Amygdala (tissue), 56 donors: ENCODE measurements at places on chromosomes 4 and X.

DNA sequence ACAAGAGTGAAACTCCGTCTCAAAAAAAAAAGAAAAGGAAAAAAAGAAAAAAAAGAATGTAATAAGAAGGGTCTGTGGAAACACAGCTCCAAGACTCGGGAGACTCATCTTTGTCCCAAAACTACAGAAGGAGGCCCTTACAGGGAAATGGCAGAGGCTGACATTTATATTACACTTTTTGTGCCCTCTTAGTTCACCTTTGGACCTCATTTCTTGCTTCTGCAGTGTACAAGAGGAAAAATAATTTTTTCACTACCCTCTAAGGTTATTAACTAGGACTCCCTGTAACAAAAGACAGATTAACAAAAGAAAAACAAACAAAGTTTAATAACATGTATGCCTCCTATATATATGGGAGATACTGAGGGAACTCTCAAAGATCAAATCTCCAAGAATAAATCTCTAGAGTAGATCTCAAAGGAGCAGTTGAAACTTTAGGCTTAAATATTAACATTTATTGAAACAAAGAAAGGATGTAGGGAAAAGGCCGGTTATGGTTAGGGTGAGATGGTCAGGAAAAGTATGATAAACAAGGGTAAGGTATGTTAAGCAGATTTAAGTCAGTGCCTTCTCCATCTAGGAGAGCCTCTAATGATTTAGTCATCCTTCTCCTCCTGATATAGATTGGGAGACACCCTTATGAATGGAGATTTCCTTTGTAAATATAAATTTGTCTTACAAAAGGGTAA lies 121.3 kb upstream of the JADE1 start:
- DNase-seq: no peak

GRCh38 chrX:35098419-35098818 lies 155.8 kb downstream of the FAM47B start:
- DNase-seq: no peak

DNA sequence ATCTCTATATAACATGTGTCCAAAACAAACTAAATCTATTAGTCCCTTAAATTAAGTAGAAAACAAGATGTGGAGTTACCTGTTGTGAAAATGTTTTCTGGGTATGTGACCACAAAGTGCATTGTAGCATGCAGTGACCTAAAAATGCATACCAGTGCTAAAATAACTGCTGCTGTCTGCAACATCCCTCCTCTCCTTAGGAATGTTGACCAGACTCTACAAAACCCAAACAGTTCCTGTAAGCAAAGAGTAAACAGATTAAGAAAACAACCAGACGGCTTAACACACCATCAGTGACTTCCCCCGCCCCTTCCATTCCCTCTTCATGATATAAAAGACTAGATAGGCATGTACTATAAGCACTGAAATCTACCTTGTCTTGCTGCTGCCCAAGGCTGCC lies 15.8 kb upstream of the RAB33B start:
- no peak for DNase-seq

DNA sequence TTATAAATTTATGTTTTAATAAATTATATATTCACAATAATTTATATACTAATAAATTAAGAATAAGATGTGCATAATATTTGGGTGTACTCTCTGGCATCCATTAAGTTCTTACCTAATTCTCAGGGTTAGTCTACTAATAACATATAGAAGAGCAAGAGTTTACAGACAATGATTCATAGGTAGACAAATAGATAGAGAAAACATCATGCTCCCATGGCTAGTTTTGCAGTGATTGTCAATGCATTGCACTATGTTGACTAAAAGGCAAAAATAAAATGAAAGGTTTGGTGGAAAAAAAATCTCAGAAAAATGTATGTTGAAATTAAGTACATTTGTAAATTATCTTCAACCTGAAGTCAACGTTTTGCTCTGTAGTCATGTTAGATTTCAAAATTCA lies 606.0 kb downstream of the KCTD8 start:
- no peak for DNase-seq

DNA sequence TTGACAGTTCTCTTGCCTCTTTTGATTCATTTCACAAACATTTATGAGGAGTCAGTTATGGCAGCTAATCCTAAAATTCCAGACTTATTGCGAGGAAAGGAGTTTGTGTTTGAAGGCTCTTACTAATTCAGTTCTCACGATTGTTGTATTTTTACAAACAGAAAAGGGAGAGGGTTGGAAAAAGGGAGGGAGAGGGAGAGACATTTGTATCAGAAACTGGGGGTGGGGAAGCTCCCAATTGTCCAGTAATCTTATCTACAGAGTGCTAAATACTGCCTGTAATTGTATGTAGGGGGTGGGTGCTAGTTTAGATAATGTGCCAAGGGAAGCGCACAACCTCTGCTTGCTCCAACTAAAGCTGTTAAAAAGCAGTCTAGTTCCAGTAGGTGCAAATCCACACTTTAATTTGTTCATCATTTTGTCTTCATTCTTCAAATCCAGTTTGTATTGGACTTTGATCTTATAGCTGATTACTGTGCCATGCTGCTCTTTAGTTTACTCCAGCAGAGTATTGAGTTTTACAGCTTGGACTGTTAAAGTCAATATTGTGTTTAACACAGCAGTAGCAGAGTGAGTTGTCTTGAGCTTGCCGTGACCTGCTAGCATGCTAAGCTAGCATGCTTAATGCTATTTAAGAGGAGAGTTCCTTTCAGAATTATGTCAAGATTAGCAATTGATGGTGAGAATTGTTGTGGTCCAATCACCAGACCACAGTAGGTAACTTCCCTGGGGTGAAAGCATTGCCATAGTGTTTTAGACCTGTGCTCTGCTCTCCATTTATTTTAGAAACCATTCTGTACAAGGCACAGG lies 13.9 kb downstream of the FNIP2 start:
- no peak for DNase-seq

- no peak for DNase-seq
Measured at GRCh38 chr4:80007745-80008149, 65.3 kb downstream of the ANTXR2 start.

DNA sequence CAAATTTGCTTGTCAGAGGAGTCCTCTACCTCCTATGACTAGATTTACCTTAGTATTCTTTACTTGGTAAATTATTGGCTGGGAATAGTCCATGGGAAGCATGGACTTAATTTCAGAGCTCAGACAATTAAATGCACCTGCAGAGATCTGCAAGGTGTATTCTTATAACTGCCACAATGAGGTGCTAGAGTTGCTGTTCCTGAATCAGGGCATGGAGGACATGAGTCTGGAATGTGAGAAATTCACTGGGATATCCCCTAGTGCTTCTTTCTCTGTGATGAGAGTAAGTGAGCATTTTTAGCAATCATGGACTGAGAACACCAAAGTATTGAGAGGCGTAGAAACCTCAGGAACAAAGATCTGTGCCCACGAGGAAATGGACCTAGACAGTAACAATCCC lies 32.9 kb upstream of the GRID2 start:
- DNase-seq: no peak

DNA sequence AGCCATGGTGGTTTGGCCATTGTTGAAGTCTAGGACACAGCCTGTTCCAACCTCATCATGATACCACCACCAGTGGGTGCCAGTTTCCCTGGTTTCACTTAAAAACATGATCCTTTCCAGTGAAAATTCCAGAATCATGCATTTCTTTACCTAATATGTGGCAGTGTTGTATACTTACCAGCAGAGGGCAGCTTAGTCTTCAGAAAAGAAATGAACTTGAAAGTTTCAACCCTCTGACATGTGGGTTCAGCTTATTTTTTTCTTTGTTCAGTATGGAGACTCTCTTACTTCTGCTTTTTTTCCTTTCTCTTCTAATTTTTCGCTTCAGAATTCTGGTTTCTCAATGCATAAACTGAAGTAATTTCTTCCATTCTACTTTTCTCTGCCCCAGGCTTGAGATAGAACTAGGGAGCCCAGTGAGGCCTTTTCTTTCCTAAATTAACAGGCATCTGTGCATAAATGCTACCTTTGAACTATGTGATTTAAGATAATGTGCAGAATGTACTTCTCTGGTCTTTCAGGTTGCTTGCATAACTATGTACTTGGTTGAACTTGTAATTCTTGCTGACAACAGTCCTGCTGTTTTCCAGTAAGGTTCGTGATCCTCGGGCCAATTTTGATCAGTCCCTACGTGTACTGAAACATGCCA lies 10.7 kb downstream of the LIAS start:
- DNase-seq: no peak

DNA sequence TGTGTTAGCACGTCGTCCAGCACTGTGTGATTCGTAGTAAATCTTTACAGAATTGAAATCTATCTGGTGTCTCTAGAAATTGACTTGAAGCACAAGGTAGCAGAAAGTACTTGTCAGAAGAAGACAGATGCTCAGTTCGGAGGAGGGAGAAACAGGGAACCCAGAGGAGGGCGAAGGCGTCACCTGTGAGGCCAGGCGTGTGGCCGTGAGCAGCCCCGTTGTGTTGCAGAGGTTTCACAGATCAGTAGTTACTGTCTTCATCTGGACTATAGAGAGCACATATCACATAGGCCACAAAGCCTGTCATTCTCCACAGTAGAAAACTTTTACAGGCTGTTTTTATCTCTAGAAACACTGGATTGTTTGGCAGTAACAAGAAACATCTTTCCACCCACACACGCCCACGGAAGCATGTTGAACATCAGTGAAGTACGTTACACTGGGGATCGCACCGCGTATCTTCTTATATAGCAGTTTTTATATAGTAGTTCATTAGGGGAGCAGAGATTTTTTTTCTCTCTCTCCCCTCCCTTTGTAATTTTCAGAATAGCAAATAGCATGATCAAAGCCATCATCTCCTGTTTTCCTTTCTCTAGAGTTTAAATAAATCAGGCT lies 48.1 kb upstream of the TLR3 start:
- no peak for DNase-seq

DNA sequence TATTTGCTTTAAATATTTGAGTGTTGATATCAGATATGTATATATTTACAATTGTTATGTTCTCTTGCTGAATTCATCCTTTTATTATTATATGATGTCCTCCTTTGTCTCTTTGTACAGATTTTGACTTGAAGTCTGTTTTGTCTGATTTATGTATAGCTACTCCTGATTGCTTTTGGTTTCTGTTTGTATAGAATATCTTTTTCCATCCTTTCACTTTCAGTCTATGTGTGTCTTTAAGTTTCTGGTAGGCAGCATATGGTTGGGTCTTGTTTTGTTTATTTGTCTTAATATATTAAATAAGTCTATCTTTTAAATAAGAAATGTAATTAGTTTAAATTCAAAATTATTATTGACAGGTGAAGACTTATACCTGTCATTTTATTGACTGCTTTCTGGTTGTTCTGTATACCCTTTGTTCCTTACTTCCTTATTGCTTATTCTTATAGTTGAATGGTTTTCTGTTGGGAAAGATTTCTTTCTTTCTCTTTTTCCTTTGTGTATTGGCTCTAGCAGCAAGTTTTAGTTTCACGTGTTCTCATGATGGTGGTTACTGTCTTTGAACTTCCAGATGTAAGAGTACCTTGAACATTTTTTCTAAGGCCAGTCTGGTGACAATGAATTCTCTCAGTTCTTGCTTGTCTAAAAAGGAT lies 31.1 kb downstream of the RAB28 start:
- no peak for DNase-seq

GRCh38 chr4:98448908-98449307 lies 187.7 kb downstream of the RAP1GDS1 start:
- no peak for DNase-seq

DNA sequence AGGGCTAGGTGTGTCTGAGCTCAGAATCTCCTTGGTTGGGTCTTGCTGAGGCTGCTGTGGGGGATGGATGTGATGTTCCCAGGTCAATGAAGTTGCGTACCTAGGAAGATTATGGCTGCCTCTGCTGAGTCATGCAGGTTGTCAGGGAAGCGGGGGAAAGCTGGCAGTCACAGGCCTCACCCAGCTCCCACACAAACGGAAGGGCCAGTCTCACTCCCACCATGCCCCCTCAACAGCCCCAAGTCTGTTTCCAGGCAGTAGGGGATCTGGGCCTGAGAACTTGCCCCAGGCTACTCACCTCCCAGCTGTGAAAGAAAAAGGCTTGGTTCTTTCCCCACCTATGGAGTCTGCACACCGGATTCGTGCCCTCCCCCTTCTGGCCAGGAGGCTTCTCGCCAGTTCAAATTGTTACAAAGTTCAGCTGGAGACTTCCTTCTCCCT lies 72.9 kb downstream of the WDR44 start:
- no peak for DNase-seq

DNA sequence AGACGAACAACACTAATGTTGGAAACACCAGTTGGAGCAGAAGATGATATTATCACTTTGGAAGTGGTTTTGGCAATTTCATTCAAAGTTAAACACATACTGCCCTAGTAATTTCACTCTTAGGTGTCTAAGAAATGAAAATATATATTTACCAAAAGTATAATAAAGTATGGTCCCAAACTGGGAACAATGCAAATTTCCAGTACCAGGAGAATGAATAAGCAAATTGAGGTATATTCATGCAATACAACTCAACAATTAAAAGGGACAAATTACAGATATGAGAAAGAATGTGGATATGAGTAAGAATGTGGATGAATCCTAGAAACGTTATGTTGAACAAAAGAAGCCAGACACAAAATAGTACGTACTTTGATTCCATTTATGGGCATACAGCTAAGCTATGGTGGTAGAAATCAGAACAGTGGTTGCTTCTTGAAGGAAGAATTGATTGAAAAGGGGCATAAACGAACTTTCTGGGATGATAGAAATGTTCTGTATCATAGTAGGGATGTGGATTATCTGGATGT lies 10.0 kb downstream of the ELMOD2 start:
- DNase-seq: no peak

- DNase-seq: no peak
Measured at GRCh38 chr4:42371305-42372252, 25.7 kb upstream of the SHISA3 start.

GRCh38 chr4:189202869-189203271 lies 737.8 kb upstream of the FRG1 start:
- DNase-seq: no peak

GRCh38 chr4:76792418-76792817 lies 105.5 kb downstream of the SOWAHB start:
- DNase-seq: no peak

- peak; percentile 16 for DNase-seq
Measured at GRCh38 chr4:139300431-139301112, 733 bp upstream of the NAA15 start.

DNA sequence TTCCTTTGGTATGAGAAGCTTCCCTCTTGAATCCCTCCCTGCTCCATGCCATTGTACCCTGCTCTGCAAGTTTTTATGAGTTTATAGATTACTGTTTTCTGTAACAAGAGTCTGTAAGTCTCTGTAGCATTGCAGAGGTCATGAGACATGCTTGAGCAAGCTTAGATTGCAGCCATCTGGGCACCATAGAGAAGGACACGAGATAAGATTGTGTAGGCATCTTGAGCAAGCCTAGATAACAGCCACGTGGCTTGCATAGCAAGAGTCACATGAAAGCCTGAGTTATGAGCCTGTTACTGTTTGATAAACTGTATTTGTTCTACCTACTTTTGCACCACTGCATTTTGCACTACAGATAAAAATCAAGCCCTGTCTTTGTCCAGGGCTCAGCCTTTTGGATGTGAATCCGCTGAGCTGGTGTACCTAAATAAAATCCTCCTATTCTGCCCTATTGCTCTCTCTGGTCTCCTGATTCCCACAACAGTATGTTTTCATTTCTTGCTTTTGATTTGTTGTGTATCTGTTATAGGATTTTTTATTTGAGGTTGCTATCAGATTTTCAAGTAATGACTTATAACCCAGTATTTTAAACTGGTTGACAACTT lies 127.4 kb upstream of the ANKRD50 start:
- no peak for DNase-seq
